ENCODE measurements at places on chromosomes 11 and 22. TPM values are rescaled to one million over a fixed set of nuclear protein-coding genes. Genes with fewer than 3 reads are reported as not detected.
A peak's percentile ranks its signal among the peaks of the same experiment; 100 is the strongest.

DNA sequence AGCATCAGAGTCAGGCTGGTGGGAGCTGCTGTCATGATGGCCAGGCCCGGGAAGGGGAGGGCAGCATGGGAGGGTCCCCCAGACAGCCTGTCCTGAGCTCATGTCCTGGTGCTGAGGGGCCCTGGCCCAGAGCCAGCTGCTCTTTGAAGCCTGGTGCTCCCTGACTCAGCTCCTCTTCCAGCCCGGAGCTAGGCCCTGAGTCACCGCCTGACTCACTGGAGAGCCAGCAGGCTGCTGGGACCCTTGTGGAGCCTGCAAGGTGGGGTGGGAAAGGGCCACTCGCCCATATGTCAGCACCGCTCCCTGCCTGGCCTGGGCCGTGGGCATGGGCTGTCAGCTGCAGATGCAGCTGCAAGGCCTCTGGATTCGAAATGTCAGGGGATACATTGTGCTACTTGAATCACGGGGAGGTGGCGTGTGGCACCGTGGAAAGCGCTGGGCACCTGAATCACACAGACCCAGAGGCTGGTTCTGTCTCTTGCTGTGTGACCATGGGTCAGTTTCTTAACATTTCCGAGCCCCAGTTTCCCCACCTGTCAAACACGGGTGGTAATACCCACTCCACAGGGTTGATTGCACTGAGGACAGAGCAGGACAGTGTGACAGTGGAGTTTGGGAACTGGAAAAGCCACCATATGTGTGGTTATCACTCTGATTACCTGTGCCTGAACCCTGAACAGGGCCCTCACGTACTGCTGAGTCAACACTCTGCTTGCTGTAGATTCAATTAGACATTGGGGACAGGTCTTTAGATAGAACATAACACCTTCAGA is 4.4 kb downstream of the CACNA1I start:
- DNase-seq: no peak

DNA sequence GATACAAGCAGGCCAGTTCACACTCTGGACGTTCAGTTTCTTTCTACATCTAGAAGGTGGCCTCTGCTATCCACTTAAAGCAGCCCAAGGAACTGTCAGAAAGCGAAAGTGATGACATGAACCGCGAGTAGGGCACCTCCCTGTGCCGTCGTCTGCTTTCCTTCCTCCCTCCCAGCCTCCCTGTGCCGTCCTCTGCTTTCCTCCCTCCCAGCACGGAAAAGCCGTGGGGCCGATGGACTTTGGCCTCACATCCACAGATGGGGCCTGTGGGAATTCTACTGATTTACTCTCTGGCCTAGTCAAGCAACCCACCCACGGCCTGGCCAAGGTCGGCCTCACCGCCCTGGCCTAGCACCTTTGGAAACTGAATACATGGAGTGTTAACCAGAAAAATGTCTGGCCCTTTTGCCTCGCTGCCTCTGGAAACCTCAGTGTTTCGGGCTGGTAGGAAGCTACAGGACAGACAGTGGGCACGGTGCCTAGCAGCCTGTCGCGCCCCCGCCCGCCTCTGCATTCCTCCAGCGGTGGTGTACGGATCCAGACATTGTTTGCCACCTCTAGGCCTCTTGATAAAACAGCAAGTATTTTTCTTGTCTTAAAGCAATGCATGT is 14.2 kb downstream of the PEX26 start:
- DNase-seq: peak; percentile 75

DNA sequence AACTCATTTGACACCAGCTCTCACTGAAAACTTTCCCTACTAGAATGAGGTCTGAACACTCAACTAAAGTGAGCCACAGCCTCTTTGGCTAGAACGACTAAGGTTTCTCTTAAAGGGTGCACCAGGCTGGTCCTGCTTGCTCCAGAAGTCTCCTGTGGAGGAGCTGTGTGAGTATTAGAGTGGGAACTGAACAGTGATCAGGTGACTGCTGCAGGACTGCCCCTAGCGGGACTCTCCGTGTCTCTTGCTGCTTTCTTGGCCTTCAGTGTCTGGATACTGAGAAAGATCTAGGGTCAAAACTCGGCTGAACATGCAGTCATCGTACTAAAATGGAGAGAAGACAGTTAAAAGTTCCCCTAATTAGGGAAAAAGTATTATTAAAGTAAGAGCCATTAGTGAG is 34.6 kb downstream of the FAM118A start:
- DNase-seq: no peak

MAPK1 gene
- 68.5 TPM for total RNA-seq

GRCh38 chr22:41481131-41481830 is 12.4 kb downstream of the ACO2 start:
- no peak for DNase-seq

OR2AG1 gene
- not detected for total RNA-seq

- DNase-seq: no peak
Measured at GRCh38 chr22:27552176-27552575, 249.4 kb downstream of the MN1 start.

DNA sequence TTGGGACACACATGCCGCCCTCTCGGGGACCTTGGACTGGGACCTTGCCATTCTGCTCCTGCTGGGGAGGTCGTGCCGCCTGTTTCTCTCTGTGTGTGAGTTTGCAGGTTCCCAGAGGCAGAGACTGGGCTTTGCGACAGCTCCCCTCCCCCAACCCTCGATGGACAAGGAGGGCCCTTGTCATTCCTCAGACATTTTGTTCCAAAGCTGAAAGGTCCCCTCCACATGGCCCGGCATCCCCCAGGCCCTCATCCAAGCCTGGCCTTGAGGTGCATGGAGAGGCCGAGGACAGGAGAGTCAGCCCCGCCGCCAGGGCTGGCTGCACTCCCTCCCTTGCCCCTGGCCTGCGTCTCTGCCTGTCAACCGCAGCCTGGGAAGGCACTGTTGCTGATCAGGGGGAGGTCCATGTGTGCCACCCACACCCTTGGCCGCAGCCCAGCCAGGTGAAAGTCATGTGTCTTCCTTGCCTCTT is 25.6 kb downstream of the FADS2 start:
- no peak for DNase-seq

DNA sequence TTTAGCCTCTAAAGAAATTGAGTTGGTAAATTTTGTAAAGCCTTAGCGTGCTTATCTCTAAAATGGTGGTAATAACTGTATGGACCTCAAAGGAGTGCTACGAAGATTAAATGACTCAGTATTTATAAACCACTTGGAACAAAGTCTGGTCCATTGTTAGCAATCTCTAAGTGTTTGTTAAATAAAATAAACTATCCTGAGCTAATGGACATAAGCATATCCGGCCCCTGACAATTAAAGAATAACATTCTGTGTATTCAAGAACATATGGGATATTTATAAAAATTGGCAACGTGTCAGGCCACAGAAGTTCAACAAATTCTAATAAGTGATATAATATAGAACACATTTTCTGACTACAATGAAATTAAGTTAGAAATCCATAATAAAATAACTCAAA is 71.0 kb downstream of the MYEOV start:
- DNase-seq: peak; percentile 52

NEFH gene
- total RNA-seq: not detected

DNA sequence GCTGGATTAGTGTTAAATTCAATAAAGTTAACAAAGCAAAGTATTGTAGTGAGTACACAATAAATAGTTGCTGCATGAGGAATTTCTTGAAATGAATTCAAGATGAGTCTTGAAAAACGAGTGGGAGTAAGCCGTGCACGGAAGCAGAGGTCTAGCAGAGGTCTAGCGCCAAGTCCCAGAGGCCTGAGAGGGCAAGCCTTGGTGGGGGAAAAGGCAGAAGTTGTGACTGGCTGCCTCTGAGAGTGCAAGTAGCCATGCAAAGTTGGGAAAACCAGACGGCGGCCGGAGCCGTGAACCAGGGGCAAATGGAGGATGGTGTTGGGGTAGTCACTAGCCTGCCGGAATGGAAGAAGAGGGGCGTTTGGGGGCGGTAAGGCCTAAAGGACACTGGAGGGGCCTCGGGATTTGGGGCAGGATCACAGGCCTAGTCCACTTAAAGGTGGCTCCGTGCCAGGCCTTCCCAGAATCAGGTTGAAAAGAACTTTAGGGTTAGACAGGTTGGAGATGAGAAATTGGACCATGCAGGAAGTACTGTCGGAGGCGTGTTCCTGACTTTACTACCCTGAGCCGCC is 379 bp upstream of the SLC3A2 start:
- no peak for DNase-seq

GRCh38 chr22:44926124-44926475 is 83.7 kb downstream of the PHF21B start:
- no peak for DNase-seq

DNA sequence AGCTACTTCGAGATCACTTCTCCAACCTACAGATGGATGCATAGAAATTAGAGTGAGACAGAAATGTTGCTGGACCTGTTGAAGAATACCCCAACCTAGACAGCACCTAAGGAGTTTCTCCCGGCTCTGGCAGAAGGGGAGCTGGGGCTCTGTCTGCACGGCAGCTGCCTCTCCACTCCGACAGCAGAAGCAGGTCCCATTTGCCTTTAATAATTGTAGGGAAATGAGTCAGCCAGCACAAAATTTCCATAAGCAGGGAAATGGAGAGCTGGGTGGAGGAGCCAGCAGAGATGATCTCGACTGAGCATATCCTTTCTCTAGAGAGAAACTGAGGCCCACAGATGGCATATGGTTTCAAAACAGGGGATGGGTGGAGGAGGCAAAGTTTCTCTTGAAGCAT is 80.1 kb downstream of the EFCAB6 start:
- DNase-seq: no peak

GRCh38 chr11:113168354-113169342 is 145.7 kb upstream of the TTC12 start:
- DNase-seq: no peak

A4GALT gene
- 59.4 TPM for total RNA-seq

GALNT18 gene
- total RNA-seq: 11.4 TPM

CCDC157 gene
- total RNA-seq: 9.0 TPM

DNA sequence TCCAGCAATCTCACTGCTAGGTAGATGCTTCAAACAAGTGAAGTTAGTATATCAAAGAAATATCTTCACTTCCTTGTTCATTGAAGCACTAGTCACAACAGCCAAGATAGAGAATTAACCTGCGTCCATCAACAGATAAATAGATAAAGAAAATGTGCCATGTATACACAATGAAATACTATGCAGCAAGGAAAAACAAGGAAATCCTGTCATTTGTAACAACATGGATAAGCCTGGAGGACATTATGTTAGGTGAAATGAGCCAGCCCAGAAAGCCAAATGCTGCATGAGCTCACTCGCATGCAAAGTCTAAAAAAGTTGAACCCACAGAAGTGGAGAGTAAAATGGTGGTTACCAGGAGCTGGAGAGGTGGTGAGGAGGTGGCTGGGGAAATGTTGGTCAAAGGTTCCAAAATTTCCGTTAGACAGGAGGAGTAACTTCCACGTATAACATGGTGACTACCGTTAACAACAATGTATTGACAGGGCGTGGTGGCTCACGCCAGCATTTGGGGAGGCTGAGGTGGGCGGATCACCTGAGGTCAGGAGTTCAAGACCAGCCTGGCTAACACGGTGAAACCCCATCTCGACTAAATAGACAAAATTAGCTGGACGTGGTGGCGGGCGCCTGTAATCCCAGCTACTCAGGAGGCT is 23.6 kb upstream of the CARS1 start:
- no peak for DNase-seq

- peak; percentile 32 for DNase-seq
Measured at GRCh38 chr22:35310556-35311550, 11.2 kb downstream of the TOM1 start.

- DNase-seq: no peak
Measured at GRCh38 chr11:70306586-70307033, 36.1 kb downstream of the PPFIA1 start.

DNA sequence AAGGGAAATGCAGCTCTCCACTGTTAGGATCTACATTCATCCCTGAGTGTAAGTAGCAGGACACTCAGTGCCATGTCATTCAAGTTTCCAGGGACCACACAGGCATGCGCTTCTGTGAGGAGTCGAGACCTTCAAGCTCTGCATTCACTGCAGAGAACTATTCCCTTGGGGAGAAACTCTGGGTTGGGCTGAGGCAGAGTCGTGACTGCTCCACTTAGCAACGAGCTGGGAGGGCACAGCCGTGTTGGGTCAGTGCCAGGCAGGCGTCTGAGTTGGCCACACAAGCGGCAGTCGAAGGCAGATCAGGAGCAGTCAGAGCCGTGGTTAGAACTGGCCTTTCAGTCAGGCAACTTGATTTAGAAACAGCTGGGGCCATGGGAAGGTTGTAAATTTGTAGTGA is 14.7 kb downstream of the MPEG1 start:
- peak; percentile 83 for DNase-seq

DNA sequence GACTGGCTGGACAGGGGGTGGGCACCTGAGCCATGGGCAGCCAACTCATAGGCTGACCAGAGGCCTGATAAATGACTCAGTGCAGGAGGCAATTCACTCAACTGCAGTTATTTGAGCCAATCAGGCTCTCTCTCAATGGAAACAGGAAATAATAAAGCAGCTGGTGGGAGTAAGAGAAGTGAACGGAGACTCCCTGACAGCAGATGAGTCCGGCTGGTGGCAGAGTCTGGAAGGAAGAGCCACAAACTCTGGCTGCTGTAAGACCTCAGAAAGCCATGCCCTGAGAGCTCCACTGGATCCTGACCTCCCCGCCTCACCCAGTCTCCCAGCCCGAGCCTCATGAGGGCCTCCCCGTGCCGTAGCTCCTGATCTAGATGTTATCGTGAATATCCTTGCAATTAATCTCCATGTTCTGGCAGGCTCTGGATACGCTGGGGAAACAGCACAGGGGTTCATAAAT is 69.8 kb downstream of the TRIM29 start:
- no peak for DNase-seq

All from stomach (tissue), 19 donors.